Sigmoid colon (tissue), 7 donors: ENCODE measurements at places on chromosomes 4 and X. TPM values are rescaled to one million over a fixed set of nuclear protein-coding genes. Genes with fewer than 3 reads are reported as not detected.
A peak's percentile ranks its signal among the peaks of the same experiment; 100 is the strongest.

- H3K36me3 ChIP-seq = no peaks in the 10 kb centered on the region
- H3K4me3 ChIP-seq = no peak overlapping the region
- no peaks in the 10 kb centered on the region for H3K27me3 ChIP-seq
- DNase-seq = peak; percentile 98
- H3K27ac ChIP-seq = peak overlapping the region; percentile 89
- H3K4me1 ChIP-seq = peaks cover 94% of the 10 kb centered on the region
These were observed 5.4 kb downstream of the HTRA3 start for GRCh38 chr4:8274765-8275547.

GRCh38 chr4:165828928-165829327 lies 44.1 kb upstream of the TLL1 start:
- H3K27ac ChIP-seq = no peak overlapping the region
- H3K27me3 ChIP-seq = no peaks in the 10 kb centered on the region
- DNase-seq = no peak
- no peak overlapping the region for H3K4me3 ChIP-seq
- H3K4me1 ChIP-seq = no peaks in the 10 kb centered on the region

DNA sequence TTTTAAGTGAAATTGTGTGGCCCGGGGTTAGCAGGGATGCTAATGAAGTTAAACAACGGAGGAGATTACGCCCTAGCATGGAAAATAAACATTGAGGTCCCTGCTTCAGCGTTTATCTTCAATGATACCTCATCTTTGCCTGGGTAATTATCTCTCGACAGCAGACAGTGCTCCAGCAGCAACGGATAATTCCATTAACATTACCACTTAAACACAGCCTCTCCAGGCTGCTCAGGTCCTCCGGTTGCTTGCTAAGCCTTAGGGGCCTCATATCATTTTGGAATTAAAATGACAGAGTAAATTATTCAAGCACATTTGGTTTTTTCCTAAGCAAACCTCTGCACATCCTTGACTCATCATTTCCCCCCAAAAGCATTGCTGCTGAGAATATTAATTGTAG lies 281.5 kb upstream of the KLF3 start:
- H3K4me1 ChIP-seq = peaks cover 4% of the 10 kb centered on the region
- no peaks in the 10 kb centered on the region for H3K27me3 ChIP-seq
- no peak for DNase-seq
- H3K27ac ChIP-seq = peak overlapping the region; percentile 11
- H3K4me3 ChIP-seq = no peak overlapping the region

- no peak for DNase-seq
- H3K36me3 ChIP-seq = no peaks in the 10 kb centered on the region
- H3K4me1 ChIP-seq = no peaks in the 10 kb centered on the region
- H3K27me3 ChIP-seq = no peaks in the 10 kb centered on the region
- H3K4me3 ChIP-seq = no peak overlapping the region
These were observed 107.0 kb downstream of the IQCM start for GRCh38 chr4:149708513-149709130.

- H3K27me3 ChIP-seq = no peaks in the 10 kb centered on the region
- H3K36me3 ChIP-seq = no peaks in the 10 kb centered on the region
- DNase-seq = no peak
- H3K4me3 ChIP-seq = no peak within 1 kb of the TSS
- H3K27ac ChIP-seq = no peak within 1 kb of the TSS
These were observed at the start of gene NAA11 for GRCh38 chr4:79325864-79326328. Gene NAA11, minus strand, starts transcription at chr4:79326061. Its CDS starts 184 bp downstream, at chr4:79325877.

The OPRPN gene
- not detected for total RNA-seq

The FAM47E gene
- 2.1 TPM for total RNA-seq

The SLC34A2 gene
- not detected for total RNA-seq

The TRAM1L1 gene
- 0.83 TPM for total RNA-seq

The GNL3L gene
- total RNA-seq = 9.9 TPM
